ENCODE measurements at places on chromosomes 3 and 15.

DNA sequence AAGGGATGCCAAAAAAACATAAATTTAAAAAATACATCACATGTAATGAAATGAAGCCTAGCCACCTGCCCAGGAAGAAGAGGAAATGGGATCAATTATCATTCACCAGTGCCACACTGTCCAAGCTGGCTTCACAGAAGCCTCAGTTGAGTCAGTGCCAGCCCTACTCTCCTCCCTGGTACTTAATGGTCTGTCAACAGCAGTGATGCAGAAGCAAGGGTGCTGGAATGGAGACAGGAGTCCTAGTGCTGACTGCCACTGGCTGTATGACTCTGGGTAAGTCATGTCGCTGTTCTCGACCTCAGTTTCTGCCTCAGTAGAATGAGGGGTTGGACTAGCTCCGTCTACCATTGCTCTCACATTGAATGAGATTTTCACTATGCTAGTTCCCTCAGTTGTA is 78.5 kb upstream of the LARS2 start:
- DNase-seq = no peak

- DNase-seq = no peak
Observed at GRCh38 chr3:186209810-186210752, 101.2 kb upstream of the ETV5 start.

- DNase-seq = no peak
Observed at GRCh38 chr3:43013256-43013655, 34.1 kb downstream of the GASK1A start.

DNA sequence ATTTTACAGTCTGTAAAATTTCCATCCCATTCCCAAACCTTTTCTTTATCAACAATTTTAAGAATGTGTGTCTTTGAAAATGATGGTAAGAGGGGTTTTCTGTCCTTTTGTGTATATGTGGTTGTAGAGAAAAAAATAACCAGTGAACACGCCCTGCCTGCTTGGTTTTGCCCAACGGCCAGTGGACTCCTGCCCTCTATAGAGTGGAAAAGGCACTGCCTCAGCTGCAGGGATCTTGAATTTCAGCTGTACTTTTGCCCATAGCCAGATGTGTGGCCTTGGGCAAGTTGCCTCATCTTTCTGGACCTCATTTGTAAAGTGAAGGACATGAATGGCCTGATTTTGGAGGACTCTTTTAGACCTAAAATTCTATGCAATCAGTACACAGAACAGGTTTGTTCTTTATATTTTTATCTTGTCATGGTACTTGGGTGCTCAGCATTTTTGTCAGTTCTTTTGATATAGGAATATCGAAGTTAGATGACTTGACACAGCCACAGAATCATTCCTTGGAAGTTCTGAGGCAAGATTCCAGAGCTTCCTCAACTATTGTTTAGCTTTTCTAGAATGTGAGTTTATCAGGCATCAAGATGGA is 81.0 kb downstream of the CLDN11 start:
- DNase-seq = no peak

- no peak for DNase-seq
Observed at GRCh38 chr15:63599401-63600000, 2.3 kb downstream of the FBXL22 start.

- DNase-seq = no peak
Observed at GRCh38 chr3:171790898-171791691, 19.2 kb downstream of the PLD1 start.
